GM20000 (cell line): ENCODE measurements at places on chromosomes 2 and 18.

GRCh38 chr18:12099160-12099559, 5.5 kb downstream of the ANKRD62 start:
- no peak for DNase-seq

GRCh38 chr18:79502782-79503181, 107.1 kb downstream of the NFATC1 start:
- no peak for DNase-seq

- DNase-seq, result no peak
Measured at GRCh38 chr2:27243391-27244130, 19.3 kb downstream of the SLC30A3 start.

DNA sequence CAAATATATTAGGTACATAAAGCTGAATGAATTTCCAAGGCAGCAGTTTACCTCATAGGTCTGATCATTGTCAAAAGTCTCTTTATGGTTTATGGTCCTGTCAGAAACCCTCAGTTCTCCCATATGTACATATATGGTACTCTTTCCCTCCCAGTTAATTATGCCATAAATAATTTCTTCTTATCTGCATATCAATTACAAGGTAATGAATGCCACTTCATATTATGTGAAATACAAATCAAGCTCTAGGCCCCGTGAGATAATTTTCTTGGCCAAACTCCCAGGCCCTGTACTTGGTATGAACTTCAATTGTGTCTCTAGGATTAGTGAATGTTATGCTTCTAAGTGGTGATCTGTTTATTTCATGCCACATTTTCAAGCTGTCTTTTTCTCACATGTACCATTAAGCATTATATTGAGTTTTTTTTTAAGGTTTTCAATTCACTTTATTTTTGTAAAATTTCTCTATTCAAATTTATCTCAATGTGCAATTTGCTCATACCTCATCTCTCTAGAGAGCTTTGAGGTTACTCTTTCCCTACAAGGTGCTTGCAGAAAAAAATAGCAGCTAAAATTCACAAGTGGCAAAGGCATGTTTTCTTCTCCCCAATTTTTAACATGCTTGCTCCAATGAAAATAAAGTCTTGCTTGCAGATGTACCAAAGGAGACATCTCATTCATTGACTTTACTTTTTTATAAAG, 430.6 kb upstream of the VRK2 start:
- no peak for DNase-seq

DNA sequence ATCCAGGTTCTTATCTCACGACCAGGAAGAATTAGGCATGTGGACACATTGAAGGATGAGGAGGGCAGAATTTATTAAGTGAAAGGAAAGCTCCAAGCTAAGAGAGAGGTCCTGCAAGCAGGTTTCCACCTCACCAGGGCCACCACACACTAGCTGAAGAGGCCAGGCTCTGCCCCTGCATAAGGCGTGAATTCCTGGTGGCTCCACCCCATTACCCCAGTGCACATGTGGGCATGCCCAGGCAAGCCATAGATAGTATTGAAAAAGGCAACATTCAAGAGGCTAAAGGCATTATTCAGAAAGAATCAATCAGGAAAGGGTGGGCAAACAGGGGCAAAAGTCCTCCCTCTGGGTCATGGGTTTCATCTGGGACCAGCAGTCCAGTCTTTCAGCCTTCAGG, 30.9 kb upstream of the GRP start:
- DNase-seq, result no peak

DNA sequence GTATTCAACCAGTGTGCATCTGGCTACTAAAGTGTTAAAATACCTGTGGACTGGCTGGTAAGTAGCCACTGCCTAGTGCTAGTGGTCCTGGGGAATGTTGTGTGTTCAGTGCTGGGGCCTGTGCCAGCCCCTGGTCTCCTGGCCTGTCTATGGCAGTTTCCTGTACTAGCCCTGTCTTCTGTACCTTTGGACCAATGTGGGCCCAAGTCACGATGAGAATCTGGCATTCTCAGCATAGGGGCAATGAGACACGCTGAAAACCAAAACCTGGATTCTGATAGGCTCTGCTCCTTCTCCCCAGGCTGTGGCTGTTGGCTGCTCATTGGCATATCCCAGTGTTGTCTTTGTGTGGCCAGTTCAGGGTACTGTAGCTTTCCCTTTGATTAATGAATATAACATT, 170.4 kb downstream of the PTPRM start:
- no peak for DNase-seq

DNA sequence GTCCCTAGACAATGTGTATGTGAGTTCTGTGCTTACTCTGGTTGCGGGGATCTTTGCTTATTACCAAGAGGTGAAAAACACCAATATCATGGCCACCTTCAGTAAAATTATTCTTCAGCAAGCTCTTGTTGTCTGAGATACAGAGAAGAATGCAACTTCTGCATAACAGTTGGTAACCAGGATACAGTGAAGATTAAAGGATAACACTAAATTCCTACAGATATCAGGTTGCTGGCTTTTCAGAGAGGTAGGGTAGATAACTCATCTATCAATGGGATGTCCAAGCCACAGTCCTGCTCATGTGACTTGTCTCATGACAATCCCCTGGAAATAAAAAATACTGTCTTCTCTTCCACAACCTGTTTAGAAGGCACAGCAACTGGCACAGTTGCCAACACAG, 308.5 kb downstream of the TNS1 start:
- DNase-seq, result no peak
